T-helper 2 cell treated with Interferon-gamma antibody and Interleukin-4, amounts not matched to agents 100 ng/mL and 5 ng/mL, for 36 hours (primary cell): ENCODE measurements at places on chromosomes 5 and 9. TPM values are rescaled to one million over a fixed set of nuclear protein-coding genes. Genes with fewer than 3 reads are reported as not detected.

BTNL3 gene
- not detected in 2 replicates for total RNA-seq

SLC4A9 gene
- not detected in 2 replicates for total RNA-seq

GLRX gene
- 48.9 and 49.6 TPM in 2 replicates for total RNA-seq

TRAPPC13 gene
- total RNA-seq, result 25.1 and 25.5 TPM in 2 replicates

NKD2 gene
- total RNA-seq, result 33.6 and 34.4 TPM in 2 replicates

MSH3 gene
- 20.8 and 22.4 TPM in 2 replicates for total RNA-seq

GPR151 gene
- not detected in 2 replicates for total RNA-seq

CARTPT gene
- total RNA-seq, result not detected in 2 replicates

ALDH1A1 gene
- not detected in 2 replicates for total RNA-seq

GALNT12 gene
- 3.7 and 4.0 TPM in 2 replicates for total RNA-seq

ARHGEF37 gene
- total RNA-seq, result 0.68 and 0.80 TPM in 2 replicates

ESM1 gene
- total RNA-seq, result 0.20 and 0.48 TPM in 2 replicates

PNPLA7 gene
- total RNA-seq, result 3.0 and 3.3 TPM in 2 replicates

SPEF2 gene
- total RNA-seq, result 4.8 and 6.3 TPM in 2 replicates

CCL27 gene
- 0.25 and 0.84 TPM in 2 replicates for total RNA-seq

ADAMTS6 gene
- 2.0 TPM in 2 replicates for total RNA-seq

DDX4 gene
- total RNA-seq, result 0.98 and 1.5 TPM in 2 replicates

FAM169A gene
- 1.8 and 2.0 TPM in 2 replicates for total RNA-seq

SLC25A2 gene
- total RNA-seq, result 0.25 and 0.59 TPM in 2 replicates

PCA3 gene
- total RNA-seq, result not detected in 2 replicates

HRCT1 gene
- not detected in 2 replicates for total RNA-seq

GDA gene
- 0.05 TPM in 1 of 2 replicates, not detected in the other for total RNA-seq

CCDC171 gene
- total RNA-seq, result 0.98 and 1.5 TPM in 2 replicates

ASPN gene
- total RNA-seq, result not detected in 2 replicates

FKTN gene
- 11.9 and 12.2 TPM in 2 replicates for total RNA-seq

SPINK13 gene
- total RNA-seq, result not detected in 2 replicates

MEGF10 gene
- not detected in 2 replicates for total RNA-seq

SMIM33 gene
- total RNA-seq, result 0.59 and 0.80 TPM in 2 replicates

TDRD7 gene
- total RNA-seq, result 10.5 and 10.6 TPM in 2 replicates

EPB41L4A gene
- 0.64 and 0.70 TPM in 2 replicates for total RNA-seq

FAM221B gene
- total RNA-seq, result not detected in 2 replicates

ROPN1L gene
- total RNA-seq, result 3.7 and 4.7 TPM in 2 replicates

DBH gene
- not detected in 2 replicates for total RNA-seq

MEIKIN gene
- total RNA-seq, result not detected in 2 replicates

RGS7BP gene
- total RNA-seq, result not detected in 2 replicates

PCSK1 gene
- total RNA-seq, result not detected in 2 replicates

LHX6 gene
- not detected in 2 replicates for total RNA-seq

AHRR gene
- 39.4 and 42.2 TPM in 2 replicates for total RNA-seq

CERCAM gene
- total RNA-seq, result 3.2 TPM in 2 replicates

ACTBL2 gene
- total RNA-seq, result not detected in 2 replicates

IFNE gene
- total RNA-seq, result not detected in 2 replicates

PAPPA gene
- not detected in 2 replicates for total RNA-seq

ROR2 gene
- total RNA-seq, result 0.09 and 0.18 TPM in 2 replicates
